ENCODE measurements at places on chromosomes 2 and 18.

GRCh38 chr2:74514368-74515270 is at the start of gene TLX2:
Gene TLX2 (plus strand): TSS chr2:74514450. CDS start chr2:74514807, 357 bp downstream.
- DNase-seq = no peak

DNA sequence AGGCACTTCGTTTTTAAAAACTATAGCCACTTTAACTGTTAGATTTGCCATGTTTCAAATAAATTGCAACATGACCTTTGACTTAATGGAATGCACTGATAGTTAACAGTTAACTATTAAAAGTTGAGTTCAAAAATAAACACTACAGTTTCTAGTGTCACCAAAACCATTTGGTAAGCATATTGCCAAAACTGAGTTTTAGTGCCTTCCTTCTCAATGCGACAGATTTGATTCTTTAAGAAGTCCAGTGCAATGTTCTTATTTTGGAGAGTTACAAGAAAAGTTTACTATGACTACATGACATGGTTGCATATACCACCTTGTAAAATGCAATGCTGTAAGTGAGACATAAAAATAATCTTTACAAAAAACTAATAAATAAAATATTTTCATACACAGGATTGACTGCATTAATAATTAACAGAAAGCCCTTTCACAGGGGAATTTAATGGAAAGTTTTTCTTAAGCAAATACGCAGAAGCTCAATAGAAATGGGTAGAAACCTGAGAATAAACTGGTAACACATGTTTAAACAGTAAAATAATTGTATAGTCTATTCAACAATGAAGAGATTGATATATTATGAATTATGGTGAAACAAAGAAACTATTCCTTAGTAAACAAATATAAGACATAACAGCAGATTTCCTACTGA is 53.8 kb downstream of the GRB14 start:
- no peak for DNase-seq

- peak; percentile 20 for DNase-seq
Observed at GRCh38 chr2:150167711-150168110, 319.8 kb downstream of the RND3 start.

- no peak for DNase-seq
Observed at GRCh38 chr2:122206101-122206500, 450.6 kb downstream of the TSN start.

GRCh38 chr2:219017201-219017931 is 23.9 kb downstream of the CFAP65 start:
- no peak for DNase-seq

DNA sequence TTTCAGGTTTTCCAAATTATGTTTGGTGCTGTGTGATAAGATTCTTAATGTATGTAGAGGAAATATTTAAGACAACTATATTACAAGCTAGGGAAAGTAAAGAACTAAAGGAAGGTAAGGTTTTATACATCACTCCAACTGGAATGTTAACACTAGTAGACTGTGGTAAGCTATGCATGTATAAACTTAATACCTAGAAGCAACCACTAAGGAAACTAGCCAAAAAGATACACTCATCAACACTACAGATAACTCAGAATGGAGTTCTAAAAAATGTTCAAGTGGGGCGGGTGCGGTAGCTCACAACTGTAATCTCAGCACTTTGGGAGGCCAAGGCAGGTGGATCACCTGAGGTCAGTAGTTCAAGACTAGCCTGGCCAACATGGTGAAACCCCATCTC is 37.8 kb upstream of the MALL start:
- no peak for DNase-seq

DNA sequence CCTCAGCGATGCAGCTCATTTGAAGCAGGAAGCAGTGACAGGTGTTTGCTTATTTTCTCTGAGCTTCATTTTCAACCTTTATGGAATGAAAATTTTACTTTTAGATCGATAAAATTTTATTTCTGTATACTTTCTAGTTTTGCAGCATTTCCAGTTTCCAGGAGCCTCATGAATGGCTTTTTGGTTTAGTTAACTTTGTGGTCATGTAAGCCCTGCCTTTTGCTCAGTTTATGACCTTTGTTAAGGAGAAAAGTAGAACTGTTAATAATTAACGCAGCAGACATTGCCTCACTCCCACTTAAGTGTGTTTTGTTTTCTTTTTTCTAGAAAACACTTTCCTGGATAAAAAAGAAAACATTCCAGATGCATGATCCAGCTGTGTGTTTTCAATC is 4.4 kb upstream of the FARP2 start:
- DNase-seq = no peak

GRCh38 chr2:105546628-105546974 is 147.8 kb upstream of the FHL2 start:
- no peak for DNase-seq

DNA sequence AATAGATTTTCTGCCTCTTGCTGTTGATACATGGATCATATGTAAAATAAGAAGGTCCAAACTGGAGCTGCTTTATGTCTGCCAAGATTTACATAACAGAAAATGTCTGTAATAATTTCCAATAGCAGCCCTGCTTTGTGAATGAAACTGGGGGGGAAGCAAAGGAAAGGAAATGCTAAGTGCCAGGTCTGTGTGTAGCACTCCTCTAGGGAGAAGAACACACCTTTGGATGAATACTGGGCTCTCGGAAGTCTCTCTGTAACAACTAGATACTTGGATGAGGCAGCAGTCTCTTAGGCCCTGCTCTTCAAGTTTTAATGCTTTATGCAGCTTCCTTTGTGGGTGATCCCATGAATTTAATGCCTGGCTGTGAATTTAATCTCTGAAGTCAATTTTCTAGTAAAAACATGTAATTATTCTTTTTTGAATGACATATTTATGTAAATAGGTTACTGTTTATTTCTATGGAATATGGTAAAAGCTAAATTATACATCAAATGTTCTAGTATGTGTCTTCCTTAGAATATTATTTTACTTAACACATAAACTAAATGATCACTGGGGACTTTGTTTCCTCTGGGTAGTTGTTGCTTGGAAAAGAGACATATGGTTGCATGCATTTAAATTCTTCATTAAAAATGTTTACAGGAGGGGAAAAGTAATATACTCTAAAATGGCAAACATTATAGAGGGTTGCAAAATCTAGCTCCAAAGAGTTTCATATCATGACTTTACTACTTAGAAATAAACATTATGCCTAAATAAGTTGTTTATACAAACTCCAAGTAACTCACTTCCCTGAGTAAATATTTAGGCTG is 336.6 kb upstream of the CWC22 start:
- no peak for DNase-seq

- DNase-seq = no peak
Observed at GRCh38 chr2:14385043-14385442, 247.5 kb upstream of the LRATD1 start.

- no peak for DNase-seq
Observed at GRCh38 chr2:26900831-26901321, 52.9 kb downstream of the DPYSL5 start.

DNA sequence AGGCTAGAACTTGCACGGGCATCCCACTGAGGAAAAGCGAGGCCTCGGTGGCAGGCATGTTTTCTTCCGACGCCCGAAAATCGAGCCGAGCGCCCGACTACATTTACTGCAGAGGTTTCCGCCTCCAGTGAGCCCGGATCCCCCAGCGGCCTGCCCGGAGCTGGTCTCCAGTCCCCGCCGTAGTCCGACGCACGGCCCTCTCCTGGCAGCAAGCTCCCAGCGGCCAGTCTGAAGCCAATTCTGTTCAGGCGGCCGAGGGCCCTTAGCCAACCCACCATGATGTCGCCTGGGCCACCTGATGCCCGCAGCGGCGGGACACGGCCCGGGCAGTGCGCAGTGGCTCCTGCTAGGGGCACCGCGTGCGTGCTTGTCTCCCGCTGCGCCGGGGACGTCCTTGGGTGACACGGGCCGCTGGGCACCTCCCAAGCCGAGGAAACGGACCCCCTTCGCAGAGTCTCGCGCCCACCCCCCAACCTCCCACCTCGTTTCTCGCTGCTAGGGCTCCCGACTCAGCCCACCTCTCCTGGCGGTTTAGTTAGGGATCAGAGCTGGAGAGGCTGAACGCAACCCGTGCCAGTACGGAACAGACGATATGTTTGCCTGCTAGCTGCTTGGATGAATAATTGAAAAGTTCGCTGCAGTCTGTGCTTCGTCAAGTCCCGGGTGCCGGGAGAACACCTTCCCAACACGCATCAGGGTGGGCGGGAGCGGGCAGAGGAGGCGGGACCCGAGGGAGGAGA is 5.3 kb downstream of the ONECUT2 start:
- peak; percentile 32 for DNase-seq

DNA sequence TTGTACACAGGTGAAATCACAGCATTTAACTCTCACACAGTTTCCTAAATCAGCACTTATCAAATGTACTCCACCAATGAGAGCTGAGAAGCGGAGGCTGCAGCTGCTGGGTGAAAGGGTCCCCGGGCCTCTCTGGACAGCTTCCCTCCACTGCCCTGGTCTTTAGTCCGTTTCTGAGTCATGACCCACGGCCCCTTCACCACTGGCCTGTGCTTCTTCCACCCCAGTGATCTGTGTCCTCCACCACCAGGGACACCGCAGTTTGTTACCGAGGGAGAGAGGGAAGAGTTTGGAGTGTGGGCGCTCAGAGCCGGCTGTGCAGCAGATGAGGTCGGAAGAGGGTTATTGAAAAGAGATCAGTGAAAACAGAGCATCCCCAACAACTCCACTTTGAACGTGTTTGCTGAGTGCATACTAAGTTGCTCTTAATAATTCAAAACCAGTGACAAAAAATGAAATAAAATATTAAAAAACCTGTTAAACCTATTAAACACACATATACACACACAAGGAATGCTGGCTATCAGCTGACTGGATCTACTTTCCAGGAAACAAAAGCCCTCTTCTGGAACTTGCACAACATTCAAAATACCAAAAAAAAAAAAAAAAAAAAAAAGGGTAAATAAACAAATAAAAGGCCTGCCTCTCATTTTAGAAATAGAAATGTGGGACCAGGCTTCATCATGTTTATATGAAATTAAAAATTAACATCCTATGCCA is 54.1 kb downstream of the PXDN start:
- DNase-seq = no peak

DNA sequence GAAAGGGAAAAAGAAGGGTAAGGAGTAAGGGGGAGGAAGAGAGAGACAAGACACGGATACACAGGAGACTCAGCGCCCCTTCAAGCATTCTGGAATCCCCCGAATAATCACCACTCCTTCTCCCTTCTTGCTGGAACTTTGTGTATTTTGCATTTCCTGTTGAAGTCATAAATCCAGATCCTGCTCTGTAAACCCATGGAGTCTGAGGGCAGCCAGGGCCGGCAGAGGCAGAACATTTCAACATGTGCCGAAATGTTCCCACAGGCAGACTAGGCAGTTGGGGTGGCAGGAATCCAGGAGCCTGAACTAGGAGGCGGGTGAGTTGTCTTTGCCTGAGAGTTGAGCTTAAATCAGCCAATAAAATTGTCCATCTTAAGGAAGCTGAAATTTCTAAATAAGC is 193.1 kb downstream of the SH3RF3 start:
- no peak for DNase-seq

DNA sequence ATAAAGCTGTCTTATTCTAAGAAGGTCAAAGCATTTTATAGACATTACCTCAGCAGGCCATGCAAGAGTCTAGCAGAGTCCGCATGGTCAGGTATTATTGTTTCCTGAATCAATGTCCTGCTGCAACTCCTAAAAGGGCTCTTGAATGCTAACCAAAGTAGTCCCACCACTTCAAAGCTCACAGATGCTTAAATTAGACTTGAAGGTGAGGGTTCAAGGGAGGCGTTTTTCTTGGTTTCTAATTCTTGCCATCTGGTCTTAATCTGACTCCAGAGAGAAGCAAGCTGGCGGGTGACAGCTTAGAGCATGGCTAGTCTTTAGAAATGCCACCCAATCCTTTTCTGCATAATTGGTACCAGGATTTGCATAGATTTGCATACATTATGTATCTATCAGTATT is 226.3 kb downstream of the MREG start:
- no peak for DNase-seq

GRCh38 chr2:30527411-30527810 is 80.4 kb downstream of the LCLAT1 start:
- DNase-seq = no peak

- no peak for DNase-seq
Observed at GRCh38 chr18:66792466-66792865, 188.6 kb upstream of the CDH19 start.
